CD4-positive, alpha-beta T cell treated with Interleukin-15 for 4 hours (primary cell): ENCODE measurements at places on chromosomes 7 and 10.
A peak's percentile ranks its signal among the peaks of the same experiment; 100 is the strongest.

GRCh38 chr7:79615871-79616640 lies 162.6 kb upstream of the MAGI2 start:
- DNase-seq: no peak

GRCh38 chr10:101763141-101763846 lies 12.6 kb downstream of the FGF8 start:
- DNase-seq: no peak

GRCh38 chr10:11687357-11687771 lies 54.8 kb upstream of the ECHDC3 start:
- DNase-seq: no peak

GRCh38 chr10:43292755-43293676 lies 26.2 kb upstream of the RASGEF1A start:
- DNase-seq: peak; percentile 64

GRCh38 chr10:90461437-90462155 lies 396.2 kb downstream of the HTR7 start:
- DNase-seq: no peak

DNA sequence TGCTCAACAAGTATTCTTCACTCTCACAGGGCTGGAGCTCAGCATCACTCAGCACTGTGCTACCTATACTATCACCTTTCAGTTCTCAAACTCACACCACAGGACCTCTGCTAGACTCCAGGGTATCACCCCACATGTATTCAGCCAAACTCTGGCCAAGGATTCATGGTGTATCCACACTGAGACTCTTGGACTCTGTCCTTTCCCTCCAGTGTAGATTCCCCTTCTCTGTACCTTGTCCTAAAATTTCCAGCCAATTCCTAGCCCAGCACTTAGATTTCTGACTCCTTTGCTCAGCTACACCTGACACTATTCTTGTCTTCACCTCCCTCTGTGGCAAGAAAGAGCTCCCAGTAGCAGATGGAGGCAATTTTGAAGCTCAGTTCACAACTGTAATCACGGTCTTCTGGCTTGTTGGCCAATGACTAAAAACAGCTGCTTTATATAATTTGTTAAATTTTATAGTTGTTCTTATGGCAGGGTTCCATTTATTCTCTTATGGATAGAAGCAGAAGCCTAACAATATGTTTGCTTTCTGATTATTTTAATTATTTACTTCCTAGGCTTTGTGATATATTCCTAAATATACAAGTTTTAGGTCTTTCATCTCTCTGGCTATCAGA lies 258.8 kb downstream of the THSD7A start:
- no peak for DNase-seq

DNA sequence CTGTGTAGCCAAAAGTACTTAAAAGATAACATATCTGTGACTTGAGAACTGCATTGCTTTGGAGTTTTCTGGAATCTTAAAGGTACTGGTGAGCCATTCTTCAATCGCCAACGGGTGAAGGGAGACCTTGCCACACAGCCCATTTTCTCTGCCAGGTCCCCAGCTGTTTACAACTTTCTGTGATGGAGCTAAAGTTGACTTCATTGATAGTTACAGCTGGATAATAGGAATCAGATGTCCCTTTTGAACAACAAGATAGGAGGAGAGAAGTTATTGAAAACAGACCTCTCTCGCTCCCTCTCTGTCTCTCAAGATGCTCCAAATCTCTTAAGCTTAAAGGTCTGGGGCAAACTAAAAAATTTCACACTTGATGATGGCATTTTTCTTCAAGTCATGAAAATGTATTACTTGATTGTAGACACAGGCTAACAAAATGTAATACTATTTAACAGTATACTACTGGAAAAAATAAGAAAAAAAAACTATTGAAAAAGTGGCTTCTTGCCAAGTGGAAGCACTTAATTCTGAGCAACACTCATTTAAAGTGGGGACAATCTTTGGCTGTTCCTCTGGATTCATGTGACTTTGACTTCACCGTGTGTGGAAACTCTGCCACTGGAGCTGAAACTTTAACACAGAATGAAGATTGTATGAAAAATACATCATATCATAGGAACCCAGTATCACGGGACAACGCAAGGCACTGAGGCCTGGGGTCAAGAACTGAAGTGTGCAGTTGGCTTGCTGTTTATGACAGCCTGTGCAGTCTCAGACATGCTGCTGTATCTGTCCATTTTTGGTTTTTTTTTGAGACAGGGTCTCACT lies 78.4 kb upstream of the AFAP1L2 start:
- no peak for DNase-seq

DNA sequence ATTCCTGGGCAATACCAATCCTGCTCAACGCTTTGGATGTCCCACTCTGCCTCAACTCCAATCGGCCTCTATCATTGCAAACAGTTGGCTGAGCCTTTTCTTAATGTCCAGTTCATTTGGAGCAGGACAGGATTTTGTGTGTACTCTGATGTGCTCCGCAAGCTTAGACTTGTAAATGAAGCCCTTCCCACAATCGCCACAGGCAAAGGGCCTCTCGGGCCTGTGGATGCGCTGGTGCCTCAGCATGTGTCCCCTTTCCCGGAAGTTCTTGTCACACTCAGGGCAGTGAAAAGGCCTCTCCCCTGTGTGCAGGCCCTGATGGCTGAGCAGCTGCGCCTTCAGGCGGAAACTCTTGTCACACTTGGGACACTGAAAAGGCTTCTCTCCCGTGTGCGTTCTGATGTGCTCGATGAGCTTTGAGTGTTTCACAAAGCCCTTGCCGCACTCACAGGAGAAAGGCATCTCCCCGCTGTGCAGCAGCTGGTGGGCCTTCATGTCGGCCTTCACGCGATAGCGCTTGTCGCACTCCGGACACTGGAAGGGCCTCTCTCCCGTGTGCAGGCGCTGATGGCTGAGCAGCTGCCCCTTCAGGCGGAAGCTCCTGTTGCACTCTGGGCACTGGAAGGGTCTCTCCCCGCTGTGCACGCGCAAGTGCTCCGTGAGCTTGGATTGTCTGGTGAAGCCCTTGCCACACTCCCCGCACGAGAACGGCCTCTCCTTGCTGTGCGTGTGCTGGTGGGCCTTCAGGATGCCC lies 20.0 kb downstream of the ZNF786 start:
- DNase-seq: no peak

GRCh38 chr7:16083931-16084330 lies 337.4 kb downstream of the CRPPA start:
- DNase-seq: no peak

DNA sequence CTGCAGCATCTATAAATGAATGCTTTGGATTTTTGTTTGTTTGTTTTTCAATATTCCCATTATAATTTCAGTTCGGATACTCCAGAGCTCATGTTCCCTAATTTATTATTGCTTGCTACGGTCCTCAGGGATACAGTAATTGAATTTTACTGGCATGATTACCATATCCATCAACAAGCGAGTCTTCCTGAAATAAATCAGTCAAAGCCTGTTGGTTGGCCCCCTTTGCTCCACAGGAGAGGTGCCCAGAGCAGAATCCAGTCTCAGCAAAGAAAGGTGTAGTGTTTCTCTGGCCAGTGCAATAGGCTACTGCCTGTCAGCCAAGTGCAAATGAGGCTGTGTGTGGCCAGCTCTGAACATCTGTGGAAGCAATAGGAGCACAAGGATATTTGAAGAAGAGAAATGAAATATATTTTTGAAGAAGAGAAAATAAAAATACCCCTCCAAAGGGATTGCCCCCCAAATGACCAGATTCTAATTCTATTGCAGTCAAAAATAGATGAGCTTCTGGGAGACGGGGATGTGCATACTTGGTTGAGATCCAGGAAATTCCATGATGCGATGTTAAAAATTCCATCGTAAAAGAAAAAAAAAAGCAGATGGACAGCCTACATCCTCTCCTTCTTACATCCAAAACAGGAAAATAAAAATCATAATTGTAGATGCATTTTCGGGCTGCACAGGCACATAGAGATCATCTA lies 18.1 kb downstream of the TRIL start:
- no peak for DNase-seq

GRCh38 chr10:30915146-30915545 lies 116.5 kb downstream of the ZNF438 start:
- DNase-seq: no peak
